K562 (cell line): ENCODE measurements at places on chromosomes 3 and 15. TPM values are rescaled to one million over a fixed set of nuclear protein-coding genes. Genes with fewer than 3 reads are reported as not detected.

KIF7 gene
- 1.7 and 1.8 TPM in 2 replicates for total RNA-seq

GRAMD1C gene
- not detected in 2 replicates for total RNA-seq

LRCH3 gene
- 28.6 and 29.2 TPM in 2 replicates for total RNA-seq

FOXL2NB gene
- total RNA-seq: 10.2 TPM in 2 replicates

EFHB gene
- 1.5 and 2.0 TPM in 2 replicates for total RNA-seq

MESP1 gene
- total RNA-seq: 1.1 and 1.6 TPM in 2 replicates

ACKR2 gene
- 0.69 and 0.85 TPM in 2 replicates for total RNA-seq

ALS2CL gene
- 0.13 TPM in 2 replicates for total RNA-seq

GPR149 gene
- not detected in 2 replicates for total RNA-seq

ARRDC4 gene
- total RNA-seq: 11.4 and 15.8 TPM in 2 replicates

DNA sequence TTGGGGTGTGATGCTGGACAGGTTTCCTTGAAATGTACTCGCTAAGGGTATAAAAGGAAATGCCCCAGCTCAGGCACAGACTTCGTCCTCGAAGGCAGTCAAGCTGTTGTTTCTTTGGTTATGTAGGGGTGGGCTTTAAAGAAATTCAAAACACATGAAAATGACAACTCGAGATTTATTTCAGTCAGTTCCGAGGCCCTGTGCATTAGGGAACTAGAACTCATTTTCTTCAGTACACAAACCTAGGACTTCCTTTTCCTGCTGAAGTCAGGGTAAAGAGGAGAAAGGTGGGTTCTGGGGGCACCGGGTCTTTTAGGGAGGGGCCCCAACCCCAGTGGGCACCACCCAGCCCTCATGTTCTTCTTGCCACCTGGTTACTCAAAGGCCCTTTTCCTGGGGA, 7.7 kb downstream of the CCR9 start:
- no peak for DNase-seq

- no peak for DNase-seq
Measured at GRCh38 chr15:101371519-101371918, 76.5 kb upstream of the SNRPA1 start.

DNA sequence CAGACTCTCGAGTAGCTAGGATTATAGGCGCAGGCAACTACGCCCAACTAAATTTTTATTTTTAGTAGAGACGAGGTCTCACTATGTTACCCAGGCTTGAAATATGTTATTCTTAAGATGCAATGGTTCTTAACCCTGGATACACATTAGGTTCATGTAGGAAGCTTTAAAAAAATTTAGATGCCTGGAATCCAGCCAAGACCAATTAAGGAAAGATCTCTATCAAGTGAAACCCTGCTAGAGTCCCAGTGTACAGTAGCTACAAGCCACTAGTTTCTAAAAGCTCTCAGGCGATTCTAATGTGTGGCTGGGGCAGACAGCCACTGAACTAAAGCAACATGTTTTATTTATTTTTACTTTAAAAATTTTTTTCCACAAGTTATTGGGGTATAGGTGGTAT, 33.2 kb downstream of the TRIM69 start:
- no peak for DNase-seq

DNA sequence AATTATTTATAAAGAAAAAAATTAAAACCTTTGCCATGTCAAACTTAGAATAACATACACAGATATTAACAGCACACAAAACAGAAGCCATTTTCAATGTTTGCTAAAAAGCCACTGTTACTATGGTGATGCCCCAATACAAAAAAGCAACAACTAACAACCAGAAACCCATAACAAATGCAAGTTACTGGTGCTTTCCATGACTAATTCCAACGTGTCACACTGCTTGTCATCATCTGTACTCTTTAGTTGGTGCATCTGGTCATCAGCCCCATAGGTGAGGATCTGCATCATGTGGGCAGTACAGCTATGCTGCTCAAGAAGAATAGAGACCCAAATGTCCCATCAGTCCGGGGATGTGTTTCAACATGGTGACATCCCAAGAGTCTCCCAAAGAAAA, 52.8 kb downstream of the ATP8B4 start:
- DNase-seq: no peak

DNA sequence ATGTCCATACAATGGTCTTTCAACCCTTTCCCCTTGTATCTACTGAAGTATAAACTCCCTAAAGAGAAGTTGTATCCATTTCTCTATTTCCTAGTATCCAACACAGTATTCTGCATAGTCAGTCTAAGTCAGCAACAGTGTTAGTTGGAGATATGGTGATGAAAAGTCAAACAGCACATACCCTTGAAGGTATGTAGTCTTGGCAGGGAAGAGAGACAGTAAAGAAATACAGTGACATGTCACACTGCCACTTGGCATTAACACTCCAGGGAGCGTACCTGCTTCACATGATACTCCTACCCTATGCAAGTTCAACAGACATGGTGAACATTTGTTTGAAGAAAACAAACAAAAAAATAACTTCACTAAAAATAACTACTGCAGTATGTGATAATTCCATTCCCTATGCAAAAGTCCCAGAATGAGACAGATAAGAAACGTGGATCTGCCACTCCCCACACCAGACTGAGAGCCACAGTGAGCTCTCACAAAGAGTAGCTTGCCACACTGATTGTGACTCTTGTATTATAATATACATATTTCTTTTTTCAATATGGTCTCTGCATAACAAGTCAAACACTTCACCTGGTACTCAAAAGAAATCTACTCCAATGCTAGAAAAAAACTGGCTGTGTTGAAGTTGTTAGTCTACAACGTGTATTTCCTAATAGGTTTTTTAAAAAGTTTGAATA, 5.9 kb downstream of the PDCD10 start:
- DNase-seq: peak; percentile 36

- DNase-seq: no peak
Measured at GRCh38 chr15:84657748-84658079, 285 bp downstream of the NMB start.

GRCh38 chr15:70761931-70762468, 1.4 kb downstream of the UACA start:
- DNase-seq: no peak

- DNase-seq: no peak
Measured at GRCh38 chr3:66464512-66464894, 36.3 kb downstream of the LRIG1 start.

DNA sequence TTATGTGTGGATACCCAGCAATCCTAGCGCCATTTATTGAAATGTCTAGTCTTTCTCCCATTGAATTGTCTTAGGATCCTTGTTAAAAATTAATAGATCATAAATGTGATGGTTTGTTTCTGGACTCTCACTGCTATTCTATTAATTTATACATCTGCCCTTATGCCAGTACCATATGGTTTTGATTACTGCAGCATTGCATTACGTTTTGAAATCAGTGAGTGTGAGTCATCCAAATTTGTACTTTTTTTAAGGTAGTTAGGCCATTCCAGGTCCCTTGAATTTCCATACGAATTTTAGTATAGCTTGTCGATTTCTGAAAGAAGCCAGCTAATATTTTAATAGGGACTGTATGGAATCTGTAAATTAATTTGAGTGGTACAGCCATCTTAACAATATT, 648.6 kb upstream of the ZNF385D start:
- no peak for DNase-seq

DNA sequence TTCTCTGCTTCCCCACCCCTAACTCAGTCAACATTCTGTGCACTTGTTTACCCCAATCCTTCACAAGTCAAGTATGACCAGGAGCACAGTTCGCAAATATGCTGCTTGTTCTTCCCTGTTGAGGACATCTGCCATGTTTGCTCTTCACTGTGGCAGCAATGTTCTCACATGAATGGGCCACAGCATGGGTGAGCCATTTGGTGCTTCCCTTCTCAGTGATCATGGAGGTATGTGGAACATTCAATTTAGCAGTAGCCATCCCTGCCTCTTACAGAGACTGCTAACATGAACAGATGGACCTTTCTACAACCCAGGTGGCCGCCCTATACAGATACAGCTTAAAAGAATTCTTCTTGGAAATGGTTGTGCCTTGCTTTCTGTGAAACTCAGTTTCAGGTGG, 660.1 kb upstream of the SGO1 start:
- no peak for DNase-seq

GRCh38 chr15:89845305-89845893, 30.7 kb upstream of the ANPEP start:
- no peak for DNase-seq

- no peak for DNase-seq
Measured at GRCh38 chr15:65571971-65572370, 39.0 kb downstream of the INTS14 start.

DNA sequence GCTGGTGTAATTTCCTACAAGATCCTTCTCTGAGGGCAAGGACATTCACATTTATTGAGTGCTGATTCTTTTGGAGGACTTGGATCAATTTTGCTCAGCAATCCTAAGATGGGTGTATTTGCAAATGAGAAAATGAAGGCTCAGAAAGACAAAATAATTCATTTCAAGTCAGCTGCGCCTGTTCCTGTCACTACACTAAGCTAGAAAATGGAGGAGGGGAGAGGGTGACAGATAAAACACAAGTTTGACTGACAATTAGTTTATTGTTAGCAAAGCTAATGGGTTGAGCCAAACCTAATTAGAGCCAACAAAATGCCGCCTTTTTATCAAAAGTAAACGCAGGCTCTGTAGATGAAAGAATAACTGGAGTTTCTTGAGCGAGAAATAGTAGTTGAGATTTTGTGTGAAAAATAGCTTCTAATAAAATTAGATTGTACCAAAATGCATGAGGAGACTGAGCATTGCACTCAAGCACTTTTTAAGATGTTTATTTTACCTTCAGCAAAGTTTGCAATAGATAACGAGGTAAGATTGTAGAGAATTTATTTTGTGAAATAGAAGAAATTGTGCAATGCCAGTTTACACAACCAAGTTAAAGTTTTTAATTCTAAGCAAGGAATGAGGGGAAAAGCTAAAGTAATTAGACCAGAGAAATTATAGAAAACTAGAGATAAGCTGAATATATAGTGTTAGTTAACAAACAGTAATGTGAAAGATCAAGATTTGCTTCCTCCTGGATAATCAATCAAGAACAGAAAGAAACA, 39.6 kb upstream of the SECISBP2L start:
- no peak for DNase-seq

- DNase-seq: no peak
Measured at GRCh38 chr3:71247958-71248335, 335.6 kb downstream of the FOXP1 start.

DNA sequence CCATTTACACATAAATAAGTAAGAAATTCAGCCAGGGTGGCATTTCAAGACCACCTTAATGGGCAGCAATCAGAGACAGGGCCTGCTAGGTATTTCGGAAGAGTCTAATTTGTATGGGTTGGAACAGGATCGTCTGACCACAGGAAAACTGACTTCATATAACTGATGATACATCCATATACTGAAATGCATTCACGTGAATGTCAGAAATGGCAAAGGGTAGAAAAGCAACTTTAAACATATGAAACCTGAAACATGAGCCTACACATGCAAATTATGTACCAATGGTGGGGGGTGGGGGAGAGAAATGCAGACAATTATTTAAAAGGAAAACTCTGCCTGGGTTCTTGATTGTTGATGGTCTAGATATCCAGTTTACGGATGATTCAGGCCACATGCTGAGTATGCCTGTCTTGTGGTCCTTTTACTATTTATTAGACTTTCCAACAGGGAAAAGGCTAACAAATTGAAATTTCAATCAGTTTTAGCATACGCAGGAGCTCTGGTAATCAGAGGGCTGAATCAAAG, 582.2 kb downstream of the FOXP1 start:
- DNase-seq: no peak

DNA sequence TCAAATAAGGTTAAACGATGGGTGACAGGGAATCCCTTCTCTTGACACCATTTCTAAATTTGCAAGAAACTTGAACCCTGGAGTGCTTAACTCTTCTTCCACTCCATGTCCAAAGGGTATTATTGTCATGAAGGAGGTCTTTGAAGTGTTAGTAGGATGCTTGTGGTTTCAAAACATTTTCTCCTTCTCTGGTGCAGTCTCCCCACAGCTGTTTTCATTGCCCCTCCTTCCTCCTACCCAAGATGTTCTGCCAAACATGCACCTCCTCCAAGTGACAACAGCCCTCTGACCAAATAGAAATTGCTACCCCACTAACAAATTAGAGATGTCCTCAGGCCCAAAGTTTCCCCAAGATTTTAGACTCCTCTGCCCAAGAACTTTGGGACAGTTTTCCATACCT, 151.4 kb downstream of the POLR2M start:
- no peak for DNase-seq

DNA sequence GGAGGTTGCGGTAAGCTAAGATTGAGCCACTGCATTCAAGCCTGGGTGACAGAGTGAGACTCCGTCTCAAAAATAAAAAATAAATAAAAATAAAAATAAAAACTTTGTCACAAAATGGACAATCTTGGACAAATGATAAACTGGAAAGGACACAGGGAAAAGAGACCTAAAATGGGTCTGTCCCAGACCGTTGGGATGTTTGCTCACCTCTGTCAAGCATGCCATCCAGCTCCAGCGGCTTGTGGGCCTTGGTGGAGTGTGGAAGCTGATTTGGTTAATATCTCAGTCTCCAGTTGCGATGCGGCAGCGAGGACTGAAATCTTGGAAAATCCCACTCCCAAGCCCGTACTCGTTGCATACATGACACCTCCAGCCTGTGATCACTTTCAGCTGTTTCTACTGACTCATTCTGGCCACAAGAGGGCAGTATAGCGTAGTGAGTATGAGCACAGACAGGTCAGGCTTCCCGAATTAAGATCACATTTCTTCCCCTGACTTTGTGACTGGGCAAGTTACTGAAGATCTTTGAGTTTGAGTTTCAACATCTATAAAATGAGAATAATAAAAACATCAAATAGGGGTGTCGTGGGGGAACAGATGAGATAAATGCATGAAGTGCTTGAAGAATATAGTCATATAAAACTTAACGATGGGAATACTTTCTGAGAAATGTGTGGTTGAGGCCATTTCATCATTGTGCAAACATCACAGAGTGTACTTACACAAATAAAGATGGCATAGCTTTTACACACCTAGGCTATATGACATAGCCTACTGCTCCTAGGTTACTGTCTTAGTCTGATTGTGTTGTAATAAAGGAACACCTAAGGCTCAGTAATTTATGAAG, 19.6 kb upstream of the MOBP start:
- peak; percentile 90 for DNase-seq

- no peak for DNase-seq
Measured at GRCh38 chr15:31483053-31483985, 156.7 kb downstream of the KLF13 start.

DNA sequence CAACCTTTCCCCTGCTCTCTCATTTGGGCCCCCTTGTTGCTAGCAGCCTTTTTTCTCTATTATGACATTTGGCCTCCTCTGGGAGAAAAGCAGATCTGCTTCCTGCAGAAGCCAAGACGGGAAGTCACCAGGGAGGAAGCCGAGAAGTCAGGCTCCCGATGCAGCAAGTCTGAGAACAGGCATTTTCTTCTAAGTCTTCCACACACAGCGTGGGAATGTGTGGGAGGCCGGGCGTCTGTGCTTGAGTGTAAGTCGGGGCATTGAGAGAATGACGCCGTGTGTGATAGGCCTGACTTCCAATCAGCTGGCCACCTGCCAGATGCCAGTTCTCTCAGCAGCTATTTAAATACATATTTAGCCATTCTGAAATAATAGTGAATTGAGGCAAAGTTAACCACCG, 75.8 kb upstream of the FAM98B start:
- no peak for DNase-seq
